Caudate nucleus (tissue), 63 donors: ENCODE measurements at places on chromosomes 4 and X.

GRCh38 chr4:133592106-133592505, 443.0 kb downstream of the PCDH10 start:
- no peak for DNase-seq

DNA sequence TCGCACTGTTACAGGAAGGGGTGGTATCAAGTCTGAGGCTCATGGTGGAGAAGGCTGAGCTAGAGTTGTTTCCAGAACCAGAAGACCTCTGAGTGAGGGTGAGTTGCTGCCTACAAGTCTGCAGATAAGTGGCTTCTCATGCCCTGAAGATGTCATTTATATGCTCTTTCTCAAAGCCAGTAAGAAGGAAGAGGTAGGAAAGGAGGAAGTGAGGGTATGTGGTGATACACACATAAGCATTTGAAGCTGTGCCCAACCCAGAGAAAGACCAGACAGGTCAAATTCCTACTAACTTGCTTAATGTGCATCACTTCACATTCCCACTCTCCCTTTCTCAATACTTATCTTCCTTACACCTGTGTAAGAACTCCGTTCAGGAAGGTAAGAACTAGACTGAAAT, at the start of gene PPBP:
PPBP (minus strand) TSS at position 130 of the 400 bp plus-strand sequence; CDS start at position 43, 87 bp downstream.
- DNase-seq, result no peak

GRCh38 chrX:79153348-79153747, 8.9 kb downstream of the GPR174 start:
- DNase-seq, result no peak

DNA sequence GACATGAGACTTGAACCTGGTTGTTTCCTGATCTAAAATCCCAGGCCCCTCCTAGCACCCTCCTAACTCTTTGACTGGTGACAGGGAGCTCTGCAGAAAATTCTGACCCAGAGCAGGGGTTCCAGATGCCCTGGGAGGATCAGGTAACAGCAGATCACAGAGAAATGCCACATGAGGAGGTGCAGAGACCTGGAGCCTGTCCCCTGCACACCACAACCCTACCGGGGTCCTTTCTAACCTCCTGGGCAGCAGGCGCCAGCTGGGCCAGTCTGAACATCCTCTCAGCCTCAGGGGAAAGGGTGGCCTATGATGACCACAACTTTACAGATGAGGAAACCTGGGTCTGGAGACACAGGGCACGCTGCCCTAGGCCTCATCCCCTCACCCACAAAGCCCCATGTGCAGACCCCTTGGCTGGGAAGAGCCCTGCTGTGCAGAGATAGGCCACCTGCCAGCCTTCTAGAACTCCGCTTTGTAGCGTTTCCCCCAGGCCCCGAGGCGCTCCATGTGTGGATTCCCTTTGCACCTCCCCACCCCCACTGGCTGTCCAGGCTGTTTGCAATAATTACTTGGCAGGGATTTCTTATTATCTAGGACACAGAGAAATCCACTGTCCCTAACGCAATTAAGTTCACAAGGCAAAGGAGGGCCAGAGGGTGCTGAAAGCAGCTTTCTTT, 36.5 kb downstream of the WDR1 start:
- DNase-seq, result no peak

- no peak for DNase-seq
These were observed 6.9 kb upstream of the ARMCX4 start for GRCh38 chrX:101478366-101478765.

GRCh38 chrX:80876877-80877276, 67.2 kb upstream of the BRWD3 start:
- DNase-seq, result no peak

- DNase-seq, result no peak
These were observed 229.5 kb downstream of the STK32B start for GRCh38 chr4:5280828-5281227.

DNA sequence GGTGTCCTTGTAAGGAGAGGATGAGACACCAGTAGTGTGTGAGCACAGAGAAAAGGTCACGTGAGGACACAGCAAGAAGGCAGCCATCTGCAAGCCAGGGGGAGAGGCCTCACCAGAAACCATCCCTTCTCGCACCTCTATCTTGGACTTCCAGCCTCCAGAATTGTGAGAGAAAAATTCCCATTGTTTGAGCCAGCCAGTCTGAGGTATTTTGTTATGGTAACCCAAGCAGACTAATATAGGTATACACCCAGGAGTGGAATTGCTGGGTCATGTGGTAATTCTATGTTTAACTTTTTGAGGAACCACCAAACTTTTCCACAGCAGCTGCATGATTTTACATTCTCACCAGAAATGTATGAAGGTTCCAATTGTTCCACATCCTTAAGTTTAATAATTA, 25.6 kb downstream of the ZDHHC9 start:
- DNase-seq, result no peak

- DNase-seq, result no peak
These were observed 63.2 kb downstream of the ANAPC10 start for GRCh38 chr4:145034727-145035211.

- DNase-seq, result no peak
These were observed 27.3 kb upstream of the SORBS2 start for GRCh38 chr4:185839194-185839712.

DNA sequence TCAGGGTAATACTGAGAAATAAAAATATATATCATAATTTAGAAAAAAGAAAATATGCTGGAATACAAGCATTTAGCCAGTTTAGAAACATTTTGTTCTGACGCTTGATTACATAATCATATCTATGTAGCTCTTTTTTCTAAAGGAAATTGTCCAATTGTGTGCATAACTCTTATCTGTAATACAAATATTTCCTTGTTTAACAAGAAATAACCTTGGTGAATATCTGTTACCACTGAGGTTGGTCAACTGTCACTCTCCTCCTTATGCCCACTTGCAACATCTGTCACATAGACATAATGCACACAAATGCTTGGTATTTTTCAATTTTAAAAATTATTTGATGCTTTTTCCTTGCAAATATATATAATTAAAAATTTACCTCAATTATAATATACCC, 609.7 kb downstream of the TLL1 start:
- no peak for DNase-seq

GRCh38 chr4:6393066-6393465, 79.3 kb downstream of the PPP2R2C start:
- no peak for DNase-seq

GRCh38 chr4:183941964-183942363, 36.9 kb downstream of the STOX2 start:
- no peak for DNase-seq

DNA sequence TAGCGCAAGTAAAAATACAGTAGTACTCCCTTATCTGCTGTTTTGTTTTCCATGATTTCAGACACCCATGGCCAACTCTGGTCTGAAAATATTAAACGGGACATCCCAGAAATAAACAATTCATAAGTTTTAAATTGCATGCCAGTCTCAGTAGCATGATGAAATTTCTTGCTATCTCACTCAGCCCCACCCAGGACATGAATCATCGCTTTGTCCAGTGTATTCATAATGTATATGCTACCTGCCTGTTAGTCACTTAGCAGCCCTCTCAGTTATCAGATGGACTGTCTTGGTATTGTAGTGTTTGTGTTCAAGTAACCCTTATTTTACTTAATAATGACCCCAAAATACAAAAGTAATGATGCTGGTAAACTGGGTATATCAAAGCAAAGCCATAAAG, 158.2 kb upstream of the DDIT4L start:
- no peak for DNase-seq

DNA sequence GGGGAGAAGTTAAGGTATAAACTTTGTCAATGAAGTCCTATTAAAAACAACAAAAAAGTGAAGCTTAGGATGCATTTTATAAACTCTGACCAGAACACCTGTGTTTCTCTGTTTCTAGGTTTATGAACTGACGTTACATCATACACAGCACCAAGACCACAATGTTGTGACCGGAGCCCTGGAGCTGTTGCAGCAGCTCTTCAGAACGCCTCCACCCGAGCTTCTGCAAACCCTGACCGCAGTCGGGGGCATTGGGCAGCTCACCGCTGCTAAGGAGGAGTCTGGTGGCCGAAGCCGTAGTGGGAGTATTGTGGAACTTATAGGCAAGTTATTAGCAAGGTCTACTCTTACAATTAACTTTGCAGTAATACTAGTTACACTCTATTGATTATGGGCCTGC, 46.6 kb downstream of the HTT start:
- DNase-seq, result no peak

GRCh38 chr4:1192091-1192492, 19.7 kb upstream of the SPON2 start:
- peak; percentile 77 for DNase-seq

DNA sequence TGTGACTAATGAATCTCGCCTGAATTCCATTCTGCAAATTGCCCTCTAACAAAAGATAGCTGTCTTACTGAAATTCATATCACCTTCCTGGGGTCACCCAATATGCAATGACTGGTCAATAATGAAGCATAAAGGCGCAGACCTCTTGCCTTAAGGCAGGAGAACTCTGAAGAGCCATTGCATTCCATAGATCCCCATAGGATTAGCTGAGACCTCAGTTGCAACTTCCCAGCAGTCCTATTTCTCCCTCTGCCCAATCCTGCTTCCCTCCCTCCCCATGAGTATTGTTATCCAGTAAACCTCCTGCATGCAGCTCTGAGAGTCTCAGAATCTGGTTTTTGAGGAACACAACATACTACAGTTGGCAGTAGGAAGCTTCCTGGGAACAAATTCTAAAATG, 396.5 kb downstream of the DCAF12L2 start:
- DNase-seq, result no peak

- DNase-seq, result no peak
These were observed 29.9 kb downstream of the FGFRL1 start for GRCh38 chr4:1041147-1041935.

DNA sequence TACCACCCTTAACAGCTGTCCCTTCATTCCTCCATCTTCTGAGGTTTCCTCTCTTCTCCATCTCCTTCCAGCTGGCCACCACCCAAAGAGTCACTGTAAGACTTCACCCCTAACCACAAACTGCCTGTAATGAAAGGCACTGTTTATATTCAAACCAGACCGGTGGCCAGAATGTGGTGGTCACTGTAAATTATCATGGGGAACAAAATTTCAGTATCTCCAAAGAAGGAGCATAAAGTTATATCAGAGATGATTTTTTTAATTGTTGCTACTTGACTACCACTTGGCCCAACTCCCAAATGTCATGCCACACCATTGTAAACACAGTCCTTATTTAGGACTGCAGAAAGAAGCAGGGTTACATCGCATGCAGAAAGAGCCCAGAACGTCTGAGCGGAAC, 44.8 kb downstream of the SMARCA1 start:
- no peak for DNase-seq

DNA sequence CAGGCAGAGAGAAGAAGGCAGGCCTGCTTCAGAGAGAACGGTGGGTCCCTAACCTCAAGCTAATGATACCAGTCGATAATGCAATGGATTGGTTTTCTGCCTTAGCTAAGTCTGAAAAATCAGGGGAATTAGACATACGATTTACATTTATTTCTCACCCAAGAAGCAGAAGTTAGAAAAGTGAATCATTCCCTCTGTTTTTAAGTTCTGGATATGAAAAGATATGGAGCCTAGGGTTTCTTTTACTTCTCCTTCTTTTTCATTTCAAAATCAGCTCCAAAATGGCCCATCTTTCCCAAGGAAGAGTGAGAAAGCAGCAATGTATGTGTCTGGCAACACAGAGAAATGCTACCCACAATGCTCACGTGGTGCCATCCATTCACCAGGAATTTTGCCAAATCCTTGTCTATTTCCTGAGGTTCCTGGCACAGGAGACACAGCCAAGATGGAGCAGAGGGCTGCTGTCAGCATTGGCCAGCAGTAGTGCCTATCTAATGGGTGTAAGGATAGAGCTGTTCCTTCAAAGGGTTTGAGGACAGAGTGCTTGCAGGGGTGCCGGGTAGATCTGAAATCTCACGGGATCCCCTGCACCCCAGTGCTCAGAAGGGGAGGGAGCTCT, 231.5 kb downstream of the MAML3 start:
- no peak for DNase-seq

DNA sequence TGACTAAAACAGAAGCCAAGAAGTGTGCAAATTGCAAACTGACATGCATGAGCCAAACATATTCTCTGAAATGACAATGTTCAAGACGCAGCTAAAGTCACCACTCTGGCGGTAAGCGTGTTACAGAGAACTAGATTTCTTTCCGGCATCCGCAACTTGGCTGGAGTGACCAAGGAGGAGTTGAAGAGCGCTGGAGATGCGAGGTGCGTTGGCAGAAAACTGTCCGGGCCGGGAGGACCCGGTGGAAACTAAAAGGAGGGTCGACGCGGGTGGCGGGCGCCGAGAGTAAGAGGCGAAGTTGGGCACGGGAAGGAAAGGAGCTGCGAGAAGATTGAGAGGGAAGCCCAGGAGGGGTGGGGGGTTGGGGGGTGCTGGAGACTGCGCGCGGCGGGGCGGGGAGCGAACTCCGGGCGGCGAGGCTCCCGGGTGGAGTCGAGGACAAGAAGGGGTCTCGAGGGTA, 807 bp downstream of the SEL1L3 start:
- no peak for DNase-seq

DNA sequence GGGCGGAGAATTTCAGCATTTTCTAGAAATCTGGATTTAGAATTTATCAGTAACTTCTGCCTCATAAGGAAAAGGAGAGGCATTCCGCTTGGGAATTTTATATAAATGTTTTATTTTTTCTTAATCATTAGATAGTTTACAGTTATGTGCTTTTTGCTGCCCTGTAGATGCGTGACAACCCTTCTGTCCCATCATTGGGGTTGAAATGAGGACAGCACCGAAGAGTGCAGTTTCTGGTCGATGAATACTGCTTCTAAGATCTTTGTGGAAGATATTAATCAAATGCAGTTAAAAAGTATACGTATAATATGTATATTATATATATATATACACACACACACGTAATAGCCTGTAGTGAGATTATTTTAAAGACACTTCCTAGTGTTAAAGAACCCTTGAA, 1.5 kb downstream of the RBPJ start:
- DNase-seq, result no peak

DNA sequence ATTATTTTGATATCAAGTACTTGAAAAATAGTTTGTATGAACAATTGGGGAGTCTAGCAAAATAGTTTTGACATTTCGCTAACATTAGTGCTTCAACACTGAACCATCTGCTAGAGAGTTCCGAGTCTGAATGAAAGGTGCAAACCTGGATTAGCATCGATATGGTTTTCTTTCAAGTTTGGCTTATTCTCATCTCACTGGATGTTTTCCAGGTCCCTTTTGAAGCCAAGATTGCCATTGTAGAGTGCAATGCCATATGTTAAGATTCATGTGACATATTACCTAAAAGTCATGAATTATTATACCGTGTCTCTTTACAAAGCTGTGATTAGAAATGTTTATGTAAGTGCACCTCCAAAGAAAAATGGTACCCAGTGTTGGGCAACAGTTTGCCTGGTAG, 36.8 kb upstream of the NAA11 start:
- no peak for DNase-seq

- DNase-seq, result no peak
These were observed 136.6 kb downstream of the STAG2 start for GRCh38 chrX:124098089-124098488.

GRCh38 chr4:151287409-151287808, 10.4 kb downstream of the PRSS48 start:
- no peak for DNase-seq

- DNase-seq, result no peak
These were observed 79.4 kb downstream of the MSL3 start for GRCh38 chrX:11837437-11837836.

DNA sequence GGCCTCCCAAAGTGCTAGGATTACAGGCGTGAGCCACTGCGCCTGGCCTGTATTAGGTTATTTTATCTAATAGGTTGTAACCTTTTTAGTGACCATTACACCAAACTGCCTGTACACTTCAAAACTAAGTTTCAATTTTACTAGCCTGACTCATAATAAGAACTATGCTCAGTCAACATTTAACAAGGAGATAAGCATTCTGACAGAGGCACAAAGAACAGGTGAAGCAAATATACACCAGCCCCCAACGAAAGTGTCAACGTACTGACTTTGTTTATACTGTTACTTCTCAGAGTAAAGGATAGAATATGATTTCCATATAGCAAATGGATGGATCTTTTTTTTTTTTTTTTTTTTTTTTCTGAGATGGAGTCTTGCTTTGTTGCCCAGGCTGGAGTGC, 62.8 kb downstream of the SHISA3 start:
- no peak for DNase-seq
